ENCODE measurements at places on chromosomes 6 and 20. TPM values are rescaled to one million over a fixed set of nuclear protein-coding genes. Genes with fewer than 3 reads are reported as not detected.
A peak's percentile ranks its signal among the peaks of the same experiment; 100 is the strongest.

GRCh38 chr6:47785182-47785581 is 3.4 kb downstream of the OPN5 start:
- peaks cover 20% of the 10 kb centered on the region for H3K27me3 ChIP-seq
- H3K4me1 ChIP-seq: peaks cover 5% of the 10 kb centered on the region
- H3K27ac ChIP-seq: no peak overlapping the region
- DNase-seq: no peak
- no peaks in the 10 kb centered on the region for H3K36me3 ChIP-seq

Gene TTLL9
- not detected for total RNA-seq

Gene MYLK2
- 0.16 TPM for total RNA-seq

- no peak overlapping the region for H3K27ac ChIP-seq
- H3K4me1 ChIP-seq: no peaks in the 10 kb centered on the region
- DNase-seq: no peak
Measured at GRCh38 chr20:13028673-13029072, 19.9 kb downstream of the SPTLC3 start.

- no peak overlapping the region for H3K27ac ChIP-seq
- no peak for DNase-seq
- no peaks in the 10 kb centered on the region for H3K27me3 ChIP-seq
- H3K4me3 ChIP-seq: no peak overlapping the region
- no peaks in the 10 kb centered on the region for H3K36me3 ChIP-seq
- H3K4me1 ChIP-seq: no peaks in the 10 kb centered on the region
Measured at GRCh38 chr6:166714581-166714980, 87.5 kb upstream of the RPS6KA2 start.

Gene GJA1
- 3.5 TPM for total RNA-seq

DNA sequence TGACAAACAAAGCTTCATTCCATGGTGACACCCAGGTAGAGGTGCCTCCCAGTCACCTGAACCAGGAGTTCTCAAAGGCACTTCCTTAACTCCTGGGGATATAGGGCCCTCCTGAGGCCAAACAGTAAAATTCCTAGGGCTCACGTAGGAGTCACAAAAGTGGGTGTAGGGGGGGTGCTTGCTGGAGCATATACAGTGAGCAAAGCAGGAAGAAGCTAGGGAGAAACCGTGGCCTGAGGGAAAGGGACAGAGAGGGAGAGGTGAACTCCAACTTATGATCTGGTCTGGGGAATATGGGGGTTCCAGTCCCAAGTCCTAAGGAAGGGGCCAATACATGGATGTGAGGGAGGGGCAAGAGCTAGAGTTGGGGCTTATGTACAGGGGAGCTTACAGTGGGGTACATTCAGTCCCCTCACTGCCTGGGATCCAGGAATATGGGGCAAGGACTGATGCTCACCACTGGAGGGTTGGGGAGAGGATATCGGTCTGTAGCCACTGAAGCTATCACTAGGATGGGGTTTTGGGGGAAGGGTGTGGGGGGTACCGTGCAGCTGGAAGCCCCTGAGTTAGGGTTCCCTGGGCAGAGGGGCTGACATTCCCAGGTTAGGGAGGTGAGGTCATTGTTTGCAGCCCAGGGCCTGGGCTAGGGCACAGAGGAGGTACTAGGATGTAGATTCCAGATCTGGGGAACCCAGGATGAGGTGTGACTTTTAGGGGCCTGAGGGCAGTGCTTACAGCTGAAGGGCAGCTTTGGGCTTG is 950 bp downstream of the PEDS1 start:
- H3K4me3 ChIP-seq: peak overlapping the region; percentile 94
- no peaks in the 10 kb centered on the region for H3K27me3 ChIP-seq
- peak overlapping the region; percentile 99 for H3K27ac ChIP-seq
- H3K36me3 ChIP-seq: no peaks in the 10 kb centered on the region
- H3K4me1 ChIP-seq: peaks cover 38% of the 10 kb centered on the region

Gene LY86
- 10.0 TPM for total RNA-seq

GRCh38 chr6:22302838-22303237 is 6.0 kb upstream of the PRL start:
- H3K27ac ChIP-seq: no peak overlapping the region
- H3K4me3 ChIP-seq: no peak overlapping the region
- no peak for DNase-seq
- H3K27me3 ChIP-seq: no peaks in the 10 kb centered on the region
- H3K4me1 ChIP-seq: no peaks in the 10 kb centered on the region

- H3K4me1 ChIP-seq: no peaks in the 10 kb centered on the region
- no peak for DNase-seq
- H3K27ac ChIP-seq: no peak overlapping the region
- H3K27me3 ChIP-seq: no peaks in the 10 kb centered on the region
Measured at GRCh38 chr6:2434116-2434515, 188.7 kb upstream of the GMDS start.

GRCh38 chr20:61934716-61935530 is 130.8 kb downstream of the TAF4 start:
- no peaks in the 10 kb centered on the region for H3K4me1 ChIP-seq
- peaks cover 12% of the 10 kb centered on the region for H3K27me3 ChIP-seq
- no peak overlapping the region for H3K4me3 ChIP-seq
- DNase-seq: no peak

DNA sequence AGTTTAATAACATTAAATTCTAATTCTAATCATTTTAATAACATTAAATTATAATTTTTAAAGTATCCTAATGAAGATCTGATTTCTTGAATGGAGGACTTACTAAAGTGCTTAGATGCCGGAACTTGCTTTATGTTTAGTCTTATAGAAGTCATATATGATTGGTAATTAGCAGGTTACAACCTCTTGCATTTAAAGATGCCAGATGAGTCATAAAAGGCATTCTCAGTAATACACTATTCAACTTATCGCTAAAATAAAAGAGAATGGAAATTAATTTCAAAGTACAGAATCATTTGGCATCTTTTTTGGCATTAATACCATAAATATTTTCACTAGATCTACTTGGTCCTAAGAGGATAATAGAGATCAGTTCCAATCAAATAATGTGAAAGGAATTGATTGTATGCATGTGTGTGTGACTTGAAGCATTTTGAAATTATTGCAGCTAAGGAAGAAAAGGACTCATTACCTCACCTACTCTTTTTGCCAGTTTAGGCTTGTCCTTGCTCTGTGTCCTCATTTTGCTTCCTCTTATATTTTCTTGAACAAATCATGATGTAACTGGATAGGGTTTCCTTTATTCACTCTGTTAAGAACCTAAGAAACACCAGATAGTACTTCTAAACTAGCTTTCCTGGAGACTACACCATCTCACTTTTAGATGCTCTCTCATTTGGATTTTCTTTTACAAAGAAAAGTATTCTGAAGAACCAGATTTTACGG is 2.7 kb downstream of the COL21A1 start:
- H3K36me3 ChIP-seq: no peaks in the 10 kb centered on the region
- peaks cover 12% of the 10 kb centered on the region for H3K4me1 ChIP-seq
- no peak overlapping the region for H3K27ac ChIP-seq
- no peak for DNase-seq

Gene SNX14
- 122 TPM for total RNA-seq

Gene SLC35F1
- total RNA-seq: 0.37 TPM

DNA sequence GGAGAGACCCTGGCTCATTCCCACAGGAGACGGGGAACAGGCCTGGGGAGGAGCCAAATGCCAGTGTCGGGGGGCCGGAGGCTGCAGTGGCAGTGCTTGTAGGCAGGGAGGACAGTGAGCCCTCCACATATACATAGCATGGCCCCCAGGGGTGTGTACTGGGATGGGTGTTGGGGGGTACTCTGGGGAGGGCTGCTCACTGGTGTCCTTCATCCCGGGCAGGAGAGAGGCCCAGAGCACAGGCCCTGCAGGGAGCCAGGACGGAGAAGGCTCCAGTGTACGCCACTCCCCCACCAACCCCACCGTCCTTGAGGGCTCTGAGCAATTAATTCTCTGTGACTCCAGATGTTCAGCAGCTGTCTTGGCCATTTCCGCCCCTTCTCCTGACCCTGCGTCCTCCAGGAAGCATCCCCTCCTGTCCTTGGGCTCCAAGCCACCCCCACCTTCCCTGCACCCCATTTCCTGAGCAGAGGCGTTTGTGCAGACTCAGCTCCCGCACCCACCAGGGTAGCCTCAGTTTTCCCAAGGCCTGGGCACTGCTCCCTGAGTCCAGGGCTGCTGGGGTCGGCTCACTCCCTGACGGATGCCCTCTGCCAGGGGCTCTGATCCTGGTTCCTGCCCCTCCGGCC is 3.4 kb upstream of the ABHD16B start:
- peaks cover 60% of the 10 kb centered on the region for H3K27me3 ChIP-seq
- H3K4me1 ChIP-seq: peaks cover 30% of the 10 kb centered on the region
- DNase-seq: no peak

- H3K4me1 ChIP-seq: no peaks in the 10 kb centered on the region
- H3K27me3 ChIP-seq: no peaks in the 10 kb centered on the region
Measured at GRCh38 chr6:41092421-41093140, 19.8 kb downstream of the NFYA start.

GRCh38 chr20:11387189-11387754 is 530.4 kb upstream of the BTBD3 start:
- H3K4me3 ChIP-seq: no peak overlapping the region
- H3K27ac ChIP-seq: no peak overlapping the region

DNA sequence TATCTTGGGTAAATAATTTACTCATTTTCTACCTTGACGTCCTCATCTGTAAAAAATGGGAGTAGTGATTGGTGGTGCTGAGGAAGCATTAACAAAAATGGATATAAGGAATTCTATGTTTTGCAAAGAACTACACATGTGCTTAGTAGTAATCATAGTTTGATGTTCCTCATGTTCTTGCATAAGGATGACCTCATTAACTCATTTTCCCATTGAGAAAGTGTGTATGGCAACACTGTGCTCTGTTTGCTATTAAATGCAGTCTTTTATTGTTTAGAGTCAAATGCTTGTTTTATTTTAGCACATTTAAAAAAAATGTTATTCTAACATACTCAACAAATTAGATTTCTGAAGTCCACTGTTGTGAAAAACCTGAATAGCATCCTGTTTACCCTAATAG is 211.2 kb upstream of the RSPO3 start:
- no peaks in the 10 kb centered on the region for H3K36me3 ChIP-seq
- no peak overlapping the region for H3K4me3 ChIP-seq
- no peak overlapping the region for H3K27ac ChIP-seq
- no peak for DNase-seq
- no peaks in the 10 kb centered on the region for H3K27me3 ChIP-seq
- H3K4me1 ChIP-seq: no peaks in the 10 kb centered on the region

Gene GRIK2
- 2.0 TPM for total RNA-seq

DNA sequence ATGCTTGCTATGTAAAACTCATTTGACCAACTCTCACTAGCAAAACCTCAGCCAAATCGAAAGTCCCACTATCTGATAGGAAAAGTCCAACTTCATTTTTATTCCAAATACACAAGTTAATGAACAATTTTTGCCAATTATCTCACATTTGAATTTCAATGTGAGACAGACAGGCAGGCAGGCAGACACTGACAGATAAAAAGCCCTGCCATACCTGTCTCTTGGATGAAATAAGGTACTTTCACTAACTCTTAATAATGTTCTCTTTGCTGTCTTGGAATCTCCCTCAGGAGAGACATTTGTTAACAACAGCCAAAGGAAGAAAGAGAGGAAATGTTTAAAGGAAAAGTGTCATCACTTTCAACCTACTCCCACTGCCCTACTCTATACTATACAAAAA is 82.0 kb downstream of the RNGTT start:
- H3K36me3 ChIP-seq: peaks cover 5% of the 10 kb centered on the region
- H3K4me1 ChIP-seq: no peaks in the 10 kb centered on the region
- no peaks in the 10 kb centered on the region for H3K27me3 ChIP-seq
- no peak overlapping the region for H3K27ac ChIP-seq
- no peak overlapping the region for H3K4me3 ChIP-seq
- DNase-seq: no peak

DNA sequence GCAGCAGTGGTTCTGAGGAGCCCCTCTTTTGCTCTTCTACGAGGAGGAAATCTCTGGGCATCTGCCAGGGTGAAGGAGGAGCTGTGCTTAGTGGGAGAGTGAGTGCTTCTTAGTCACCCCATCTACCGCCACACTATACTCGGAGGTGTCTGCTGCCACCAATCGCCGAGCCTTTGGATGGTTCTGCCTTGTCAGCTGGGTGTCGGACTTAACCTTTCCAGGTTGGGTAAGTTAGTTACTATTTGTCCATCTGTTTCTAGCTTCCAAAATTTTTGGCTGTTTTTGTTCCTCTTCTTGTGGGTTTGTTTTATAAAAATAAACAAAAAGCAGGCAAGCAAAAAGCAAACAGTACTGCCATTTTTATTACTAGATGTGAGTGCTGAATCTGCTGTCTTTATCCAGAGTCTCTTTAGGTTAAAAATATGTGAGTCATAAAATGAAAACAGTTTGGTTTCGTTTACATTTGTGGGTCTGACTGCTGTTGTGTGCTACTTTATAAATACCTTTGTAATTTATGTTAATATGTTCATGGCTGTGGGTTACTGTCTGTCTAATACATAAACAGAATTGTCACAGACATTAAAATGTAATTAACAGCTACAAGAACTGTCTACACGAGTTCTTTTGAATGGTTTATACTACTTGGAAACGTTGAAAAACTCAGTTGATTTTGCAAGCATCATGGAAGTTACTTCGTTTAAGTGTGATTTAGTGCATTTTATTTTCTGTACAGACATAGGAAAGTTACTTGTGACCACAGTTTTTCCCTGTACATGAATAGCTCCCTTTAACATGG is 89.2 kb downstream of the ARID1B start:
- no peaks in the 10 kb centered on the region for H3K27me3 ChIP-seq
- H3K4me3 ChIP-seq: no peak overlapping the region
- peaks cover 13% of the 10 kb centered on the region for H3K4me1 ChIP-seq
- DNase-seq: peak; percentile 33
- H3K36me3 ChIP-seq: no peaks in the 10 kb centered on the region

DNA sequence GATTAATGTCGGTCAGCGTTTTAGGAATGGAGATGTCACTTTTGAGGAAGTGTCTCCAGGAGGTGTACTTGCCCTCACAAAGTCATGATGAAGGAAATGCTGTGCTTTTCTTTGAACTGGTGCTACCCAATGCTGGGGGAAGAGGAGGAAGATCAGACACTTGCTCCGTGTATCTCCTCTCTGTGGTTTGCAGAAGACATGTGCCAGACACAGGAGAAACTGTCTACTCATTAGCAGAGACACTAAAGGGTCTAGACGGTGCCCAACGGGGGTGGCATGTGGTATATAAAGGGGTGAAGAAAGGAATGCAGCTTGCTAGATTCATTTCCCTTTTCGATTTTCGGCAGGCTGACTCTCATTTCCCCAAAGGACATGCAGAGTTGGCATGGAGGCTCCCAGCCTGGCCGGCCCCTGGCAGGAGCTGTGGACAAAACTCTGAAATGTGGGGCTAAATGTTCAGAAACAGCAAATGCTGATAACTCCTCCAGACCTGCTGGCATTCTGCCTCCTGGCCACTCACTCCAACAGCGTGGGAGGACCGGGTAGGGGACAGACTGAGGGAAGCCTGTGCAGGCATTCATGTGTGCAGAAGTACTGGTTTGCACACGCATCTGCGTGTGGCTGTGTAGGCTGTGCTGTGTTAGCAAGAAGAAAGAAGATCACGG is 59.6 kb upstream of the QKI start:
- H3K4me1 ChIP-seq: peaks cover 3% of the 10 kb centered on the region
- H3K27me3 ChIP-seq: no peaks in the 10 kb centered on the region
- no peaks in the 10 kb centered on the region for H3K36me3 ChIP-seq
- no peak for DNase-seq
